Fibroblast of pulmonary artery (primary cell): ENCODE measurements at places on chromosomes 2 and 18.

DNA sequence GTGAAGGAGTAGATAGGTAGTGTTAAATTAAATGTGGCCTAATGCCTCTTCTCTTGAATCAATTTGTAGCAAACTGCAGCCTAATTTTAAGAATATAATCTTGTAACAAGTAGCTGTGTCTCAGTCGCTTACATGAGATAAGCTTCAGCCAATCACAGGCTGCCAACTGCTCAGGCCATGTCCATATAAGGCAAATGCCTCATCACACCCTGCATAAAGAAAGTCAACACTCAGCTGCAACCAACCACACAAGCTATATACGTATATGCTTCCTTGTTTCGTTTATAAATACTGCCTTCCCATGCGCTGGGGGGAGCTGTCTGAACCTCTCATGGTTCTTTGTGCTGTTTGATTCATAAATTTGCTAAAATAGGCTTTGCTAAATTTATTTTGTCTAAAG lies 476.3 kb downstream of the TRIB2 start:
- DNase-seq: peak; percentile 11

DNA sequence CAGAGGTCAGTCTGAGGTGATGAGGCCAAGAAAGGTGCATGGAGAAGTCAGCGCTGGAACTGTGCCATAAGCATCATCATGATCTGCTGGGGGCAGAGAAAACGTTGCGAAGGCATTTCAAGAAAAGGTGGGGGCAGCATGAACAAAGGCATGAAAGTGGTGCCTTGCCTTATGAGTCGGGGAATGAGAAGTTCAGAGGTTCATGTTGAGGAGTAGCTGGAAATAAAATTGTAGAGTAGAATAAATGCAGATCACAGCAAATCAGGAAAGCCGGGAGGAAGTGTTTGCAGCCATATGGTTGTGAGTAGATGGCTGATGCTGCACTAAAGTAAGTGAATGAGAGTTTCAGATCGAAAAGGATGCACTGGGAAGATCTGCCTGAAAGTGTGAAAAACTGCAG lies 72.1 kb upstream of the ARL5A start:
- no peak for DNase-seq

GRCh38 chr2:9808334-9809063 lies 34.8 kb upstream of the TAF1B start:
- no peak for DNase-seq

GRCh38 chr18:66638856-66639629 lies 35.2 kb upstream of the CDH19 start:
- DNase-seq: no peak

DNA sequence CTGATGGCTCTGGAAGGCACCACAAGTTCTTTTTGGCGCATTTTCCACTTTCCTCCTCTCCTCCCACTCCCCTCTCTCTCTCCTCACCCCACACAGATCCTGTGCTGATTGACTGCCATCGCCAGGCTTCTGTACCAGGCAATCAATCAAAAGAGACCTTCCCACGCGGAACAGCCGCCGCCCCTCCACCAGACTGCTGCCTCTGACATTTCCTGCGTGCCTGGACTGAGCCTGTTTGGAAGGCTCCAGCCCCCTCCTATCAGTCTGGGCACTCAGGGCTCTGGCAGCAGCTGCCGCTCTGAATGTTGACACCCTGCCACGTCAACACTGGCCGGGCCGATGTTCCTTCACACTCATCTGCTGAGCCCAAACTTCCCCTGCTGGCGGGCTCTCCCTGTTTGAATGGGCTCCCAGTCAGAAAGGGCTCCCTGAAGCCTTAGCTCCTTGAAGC lies 467.7 kb downstream of the EPHA4 start:
- DNase-seq: peak; percentile 29

DNA sequence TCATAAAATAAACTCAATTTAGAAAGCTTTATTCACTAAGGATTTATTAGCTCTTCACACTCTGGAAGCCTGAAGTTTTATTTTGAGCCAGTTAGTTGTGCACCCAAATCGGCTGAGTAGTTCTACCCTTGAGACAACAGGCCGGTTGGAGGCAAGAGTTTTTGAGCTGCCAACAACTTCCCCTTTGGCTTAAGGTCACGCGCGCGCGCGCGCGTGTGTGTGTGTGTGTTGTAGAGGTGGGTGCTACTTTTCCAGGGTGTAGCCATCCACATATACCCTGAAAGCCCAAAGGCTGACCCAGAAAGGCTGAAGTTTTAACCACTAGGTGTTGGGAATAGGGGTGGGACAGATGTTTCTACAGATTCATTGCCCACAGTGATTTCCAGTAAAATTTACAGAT lies 150.2 kb upstream of the LHCGR start:
- no peak for DNase-seq

GRCh38 chr2:6645672-6646071 lies 220.0 kb downstream of the CMPK2 start:
- no peak for DNase-seq

DNA sequence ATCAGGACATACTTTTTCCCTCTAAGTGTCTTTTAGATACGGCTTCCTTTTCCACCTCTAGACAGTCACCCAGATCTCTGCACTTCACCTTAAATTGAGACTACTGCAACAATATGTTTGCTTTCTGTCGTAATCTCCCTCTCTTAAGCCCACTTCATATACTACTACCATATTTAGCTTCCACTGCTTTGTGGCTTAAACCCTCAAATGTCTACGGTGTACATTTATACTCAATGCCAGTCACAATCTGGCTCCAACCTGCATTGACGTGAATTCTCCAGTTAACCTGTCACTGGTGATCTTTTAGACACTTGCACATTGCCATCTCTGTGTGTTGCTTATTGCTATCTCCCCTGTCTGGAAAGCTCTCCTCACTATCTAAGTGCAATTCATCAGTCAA lies 56.4 kb downstream of the ICOS start:
- DNase-seq: no peak

DNA sequence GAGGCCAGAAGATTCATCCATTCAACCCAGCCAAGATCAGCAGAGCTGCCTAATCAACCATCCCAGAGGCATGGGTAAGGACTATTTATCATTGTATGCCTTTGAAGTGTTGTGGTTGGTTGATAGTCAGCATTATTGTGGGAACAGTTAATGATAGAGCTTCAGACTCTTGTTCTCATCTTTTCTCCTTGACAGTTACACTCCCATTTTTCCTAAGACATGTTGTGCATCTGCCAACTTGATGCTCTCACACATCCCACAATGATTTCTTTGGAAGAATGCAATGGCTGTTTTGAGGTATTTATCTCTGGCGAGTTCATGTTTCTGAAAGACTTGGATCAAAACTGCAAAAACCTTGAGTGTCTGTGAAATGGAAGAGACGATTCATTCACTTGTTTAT lies 55.4 kb downstream of the FASTKD2 start:
- DNase-seq: no peak

DNA sequence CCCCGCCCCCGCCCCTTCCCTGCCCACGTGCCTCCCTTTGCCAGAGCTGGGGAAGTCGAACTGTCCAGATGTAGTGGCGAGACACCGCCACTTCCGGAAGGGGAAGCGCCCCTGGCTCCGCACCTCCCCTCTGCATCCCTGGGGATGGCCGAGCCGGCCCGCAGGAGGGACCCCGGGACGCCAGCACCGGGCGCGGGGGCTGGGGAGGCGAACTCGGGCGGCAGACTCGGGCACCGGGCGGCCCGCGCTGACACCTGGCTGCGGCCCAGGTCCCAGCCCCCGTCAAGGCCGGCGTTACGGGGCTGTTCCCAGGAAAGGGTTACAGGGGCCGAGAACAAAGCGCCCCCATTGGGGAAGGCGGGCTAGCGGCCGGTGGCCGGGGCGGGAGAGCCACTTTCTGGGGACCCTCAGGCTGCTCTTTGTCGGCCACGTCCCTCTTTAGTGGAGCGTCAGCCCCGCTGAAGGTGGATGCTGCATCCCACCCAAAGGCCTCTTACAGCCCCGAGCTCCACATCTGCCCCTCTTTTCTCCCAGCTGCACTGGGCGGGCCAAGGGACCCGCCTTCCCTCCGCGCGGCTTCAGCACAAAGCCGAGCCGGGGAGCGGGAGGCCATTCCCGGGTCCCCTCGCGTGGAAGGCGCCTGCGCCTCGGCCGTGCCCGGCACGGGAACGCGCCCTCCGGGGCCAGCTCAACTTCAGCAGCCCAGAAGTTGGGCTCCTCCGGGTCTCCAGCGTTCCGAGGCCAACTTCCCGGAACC lies 1.3 kb downstream of the SDC1 start:
- peak; percentile 45 for DNase-seq

DNA sequence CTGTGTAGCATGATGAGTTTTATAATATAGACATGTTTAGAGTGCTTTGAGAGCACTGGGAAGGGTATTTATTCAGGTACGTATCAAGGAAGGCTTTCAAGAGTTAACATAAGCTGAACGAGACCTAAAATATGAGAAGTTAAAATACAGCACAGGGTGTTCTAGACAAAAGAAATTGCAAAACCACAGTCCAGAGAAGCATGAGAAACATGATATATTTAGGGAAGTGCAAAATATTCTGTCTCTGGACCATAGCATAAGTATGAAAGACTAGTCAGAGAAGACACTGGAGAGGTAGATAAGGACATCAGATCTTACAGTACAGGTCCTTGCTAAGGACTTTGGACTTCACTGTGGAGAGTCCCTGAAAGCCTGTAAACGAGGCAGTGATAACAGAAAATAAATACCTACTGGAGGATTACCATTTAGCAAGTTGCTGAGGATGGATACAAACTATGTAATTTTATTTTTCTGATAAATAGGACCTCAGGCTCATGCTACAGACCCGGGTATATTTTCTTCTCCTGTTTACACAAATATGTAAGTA lies 43.7 kb downstream of the FSIP2 start:
- no peak for DNase-seq

DNA sequence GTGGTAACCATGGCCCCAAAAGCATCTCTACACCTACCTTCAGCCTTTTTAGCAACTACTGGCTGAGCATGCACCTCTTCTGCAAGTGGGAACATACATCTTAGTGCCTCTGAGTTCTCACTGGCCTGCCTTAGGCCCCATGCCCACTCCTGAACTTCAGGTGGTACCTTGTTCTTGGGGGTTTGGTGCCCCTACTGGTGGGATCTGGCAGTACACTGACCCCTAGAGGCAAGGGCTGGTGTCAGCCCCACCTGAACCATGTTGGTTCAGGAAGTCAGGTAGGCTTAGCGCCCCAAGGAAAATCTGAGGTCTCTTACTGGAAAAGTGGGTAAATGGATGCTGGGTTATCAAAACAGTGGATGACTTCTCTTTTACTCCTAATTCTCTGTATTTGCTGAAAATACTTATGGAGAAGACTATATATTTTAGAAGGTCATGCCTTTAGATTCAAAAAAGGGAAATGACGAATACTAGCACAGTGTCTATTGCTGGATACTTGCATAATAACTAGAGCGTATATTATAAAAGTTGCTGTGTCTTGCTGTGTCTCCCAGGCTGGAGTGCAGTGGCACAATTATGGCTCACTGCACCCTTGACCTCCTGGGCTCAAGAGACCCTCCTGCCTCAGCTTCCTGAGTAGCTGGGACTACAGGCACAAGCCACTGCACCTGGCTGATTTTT lies 84.6 kb downstream of the RAB31 start:
- no peak for DNase-seq

GRCh38 chr2:234796045-234796591 lies 155.7 kb upstream of the SH3BP4 start:
- DNase-seq: no peak

GRCh38 chr2:30255466-30256408 lies 24.4 kb downstream of the LBH start:
- no peak for DNase-seq

DNA sequence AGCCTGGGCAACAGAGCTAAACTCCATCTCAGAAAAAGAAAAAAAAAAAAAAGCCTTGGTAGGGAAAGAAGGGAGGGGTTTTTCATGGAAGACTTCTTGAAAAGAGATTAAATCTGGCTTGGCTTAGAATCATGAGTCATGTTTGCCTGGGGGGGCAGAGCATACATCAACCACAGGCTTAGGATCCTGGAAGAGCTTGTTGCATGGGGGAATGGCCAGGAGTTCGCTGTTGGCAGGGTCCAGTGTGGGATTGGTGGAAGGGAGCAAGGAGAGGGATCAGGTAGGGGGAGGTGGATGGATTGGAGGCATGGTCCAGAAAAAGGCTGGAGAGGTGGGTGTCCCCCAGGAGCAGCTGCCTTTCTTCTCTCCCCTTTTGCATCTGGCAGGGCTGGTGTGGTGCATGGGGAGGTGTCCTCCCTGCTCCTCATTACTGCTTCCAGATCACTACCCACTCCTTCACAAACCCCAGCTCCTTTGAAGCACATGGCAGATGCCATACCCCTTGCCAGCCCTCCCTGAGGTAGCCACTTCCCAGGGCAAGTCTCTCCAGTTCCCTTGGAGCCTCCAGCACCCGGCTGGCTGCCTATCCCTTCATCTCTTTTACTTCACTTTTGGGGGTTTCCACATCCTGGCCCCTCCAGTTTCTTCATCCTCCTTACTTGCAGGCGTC lies 2.5 kb downstream of the ARMC9 start:
- peak; percentile 39 for DNase-seq

- no peak for DNase-seq
These were observed 238.1 kb downstream of the SEPTIN10 start for GRCh38 chr2:109375656-109376055.

DNA sequence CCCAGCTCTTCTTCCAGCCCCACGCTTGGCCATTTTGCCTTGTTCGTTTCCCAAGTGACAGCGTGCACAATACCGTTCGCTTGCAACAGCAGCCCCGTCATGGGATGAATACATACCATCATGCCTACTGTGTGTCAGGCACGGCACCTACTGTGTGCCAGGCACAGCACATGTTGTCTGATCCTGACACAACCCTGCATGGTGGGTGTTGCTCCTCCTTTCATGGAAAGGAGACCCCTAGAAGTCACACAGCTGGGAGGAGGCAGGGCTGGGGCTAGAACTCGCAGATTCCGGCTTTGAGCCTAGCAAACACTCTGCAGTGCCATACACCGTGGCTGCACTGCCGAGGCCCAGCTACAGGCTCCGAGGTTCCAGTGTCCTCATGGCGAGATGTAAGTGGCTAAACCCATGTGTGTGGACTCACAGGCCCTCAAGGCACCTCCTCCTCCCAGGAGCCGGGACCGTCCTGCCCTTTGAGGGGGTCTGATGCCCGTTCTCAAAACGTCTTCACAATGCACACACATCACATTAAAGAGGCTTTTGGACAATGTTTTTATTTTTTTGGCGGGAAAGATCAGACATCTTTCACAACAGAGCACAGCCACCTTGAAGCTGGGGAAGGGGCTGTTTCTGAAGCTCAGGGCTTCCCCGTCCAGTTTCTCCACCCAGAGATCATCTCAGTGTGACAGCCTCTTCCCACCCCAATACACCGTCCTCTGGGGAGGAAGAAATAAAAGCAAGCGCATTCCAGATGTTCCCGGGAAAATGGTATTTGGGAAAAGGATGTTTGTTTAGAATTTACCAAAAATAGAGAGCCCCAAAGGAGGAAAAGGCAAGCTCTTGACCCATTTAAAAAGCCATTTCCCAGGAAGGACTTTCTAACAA lies 64.9 kb downstream of the HS1BP3 start:
- DNase-seq: no peak

DNA sequence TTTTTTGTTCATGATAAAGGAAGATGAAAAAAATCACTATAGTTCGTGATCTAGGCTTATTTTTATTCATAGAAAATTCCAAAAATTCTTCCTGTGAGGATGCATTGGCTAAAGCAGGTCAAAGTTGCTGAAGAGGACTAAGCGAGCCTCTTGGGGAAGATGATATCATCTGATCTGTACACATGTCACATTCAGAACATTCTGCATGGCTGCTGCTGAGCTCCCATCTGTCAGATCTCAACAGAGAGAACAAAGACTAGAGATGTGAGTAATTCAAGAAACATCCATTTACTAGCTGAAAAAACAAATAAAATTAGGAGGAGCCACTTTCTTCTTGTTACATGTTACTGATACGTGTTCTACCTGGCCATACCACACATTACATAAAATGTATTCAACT lies 518.6 kb upstream of the FSIP2 start:
- peak; percentile 1 for DNase-seq
